Activated T-helper 17 cell treated with anti-CD3 and anti-CD28 coated beads, Interleukin-2, amount 50 U/mL, for 72 hours (primary cell): ENCODE measurements at places on chromosomes 13 and 19.

DNA sequence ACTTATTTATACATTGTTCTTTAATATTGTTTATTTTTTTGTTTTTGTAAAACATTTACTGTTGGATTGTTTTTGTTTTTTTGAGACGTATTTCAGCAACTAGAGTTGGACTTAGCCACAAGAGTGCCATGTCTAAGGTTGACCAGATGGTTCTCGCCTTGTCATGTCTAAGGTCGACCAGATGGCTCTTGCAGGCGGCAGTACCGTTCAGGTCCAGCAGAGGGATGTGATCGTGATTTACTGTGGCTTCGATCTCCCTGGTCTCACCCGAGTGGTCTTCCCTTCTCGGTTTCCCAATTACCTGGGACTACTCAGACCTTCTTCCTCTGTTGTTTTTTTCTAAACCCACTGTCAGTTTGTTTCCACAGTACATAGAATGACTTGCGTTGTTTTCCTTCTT, 1438.6 kb downstream of the UQCRFS1 start:
- H3K27me3 ChIP-seq, result no peaks in the 10 kb centered on the region
- no peak overlapping the region for H3K4me3 ChIP-seq
- no peak overlapping the region for H3K27ac ChIP-seq
- ATAC-seq, result no peak

DNA sequence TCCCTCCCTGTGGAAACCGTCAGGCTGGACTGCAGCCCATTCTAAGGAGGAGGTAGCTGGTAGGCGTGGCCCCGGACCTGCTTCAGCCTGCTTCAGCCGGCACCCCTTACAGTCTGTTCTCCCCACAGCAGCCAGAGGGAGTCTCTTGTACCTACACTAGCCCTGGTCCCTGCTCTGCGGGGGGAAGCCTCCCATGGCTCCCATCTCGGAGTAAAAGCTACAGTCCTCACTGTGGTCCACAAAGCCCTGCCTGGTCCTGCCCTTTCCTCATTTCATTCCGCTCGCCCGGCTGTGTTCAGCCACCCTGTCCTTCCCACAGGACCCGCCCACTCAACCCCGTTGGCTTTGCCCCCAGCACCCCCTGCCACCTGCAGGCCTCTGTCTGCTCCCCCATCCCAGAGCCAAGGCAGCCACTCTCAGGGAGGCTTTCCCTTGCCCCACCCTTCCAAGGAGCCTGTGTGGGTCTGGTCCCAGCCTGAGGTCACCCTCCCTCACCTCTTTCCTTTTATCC, 1.3 kb downstream of the PGLYRP1 start:
- H3K4me3 ChIP-seq, result no peak overlapping the region
- peaks cover 7% of the 10 kb centered on the region for H3K4me1 ChIP-seq
- H3K27ac ChIP-seq, result no peak overlapping the region
- ATAC-seq, result no peak
- H3K36me3 ChIP-seq, result no peaks in the 10 kb centered on the region

- no peak overlapping the region for H3K27ac ChIP-seq
- ATAC-seq, result no peak
- H3K4me3 ChIP-seq, result no peak overlapping the region
- no peaks in the 10 kb centered on the region for H3K27me3 ChIP-seq
Measured at GRCh38 chr13:44884076-44884729, 105.1 kb downstream of the NUFIP1 start.

DNA sequence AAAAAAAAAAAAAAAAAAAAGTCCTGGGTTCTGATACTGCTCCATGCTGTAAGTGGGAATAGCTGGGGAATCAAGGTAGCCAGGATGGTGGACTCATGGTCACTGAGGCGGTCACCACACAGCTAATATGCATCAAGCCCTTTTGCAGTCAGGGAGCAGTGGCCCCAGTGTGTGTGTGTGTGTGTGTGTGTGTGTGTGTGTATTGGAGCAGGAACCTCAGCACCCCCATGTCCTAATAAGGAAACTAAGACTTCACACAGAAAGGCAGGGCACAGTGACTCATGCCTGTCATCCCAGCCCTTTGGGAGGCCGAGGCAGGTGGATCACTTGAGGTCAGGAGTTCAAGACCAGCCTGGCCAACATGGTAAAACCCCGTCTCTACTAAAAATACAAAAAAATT, 12.0 kb downstream of the B3GNT3 start:
- no peak for ATAC-seq
- no peaks in the 10 kb centered on the region for H3K27me3 ChIP-seq
- no peaks in the 10 kb centered on the region for H3K36me3 ChIP-seq
- no peak overlapping the region for H3K27ac ChIP-seq

DNA sequence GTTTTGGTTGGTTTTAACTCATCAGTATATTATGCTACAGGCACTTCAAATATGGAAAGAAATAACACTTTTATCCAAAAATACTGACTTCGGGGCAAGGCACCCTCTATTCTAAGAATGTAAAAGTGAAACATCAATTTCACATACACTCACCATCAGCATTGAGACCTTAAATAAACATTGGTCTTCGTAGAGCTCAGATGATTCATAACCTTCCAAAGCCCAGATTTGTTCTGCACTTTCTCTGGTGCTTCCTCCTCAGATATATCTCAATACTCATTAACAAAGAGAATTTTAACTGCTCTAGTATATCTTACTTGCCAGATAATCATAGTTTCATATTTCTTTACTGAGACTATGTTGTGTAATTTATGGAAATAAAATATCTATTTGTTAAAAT, 794.3 kb downstream of the LIG4 start:
- H3K4me3 ChIP-seq, result no peak overlapping the region
- no peak for ATAC-seq
- H3K27ac ChIP-seq, result no peak overlapping the region
- H3K36me3 ChIP-seq, result no peaks in the 10 kb centered on the region
- no peaks in the 10 kb centered on the region for H3K27me3 ChIP-seq

- H3K27me3 ChIP-seq, result no peaks in the 10 kb centered on the region
- peaks cover 71% of the 10 kb centered on the region for H3K36me3 ChIP-seq
- no peak overlapping the region for H3K4me3 ChIP-seq
- no peaks in the 10 kb centered on the region for H3K4me1 ChIP-seq
- no peak for ATAC-seq
Measured at GRCh38 chr13:95787356-95788099, 110.6 kb downstream of the DNAJC3 start.

DNA sequence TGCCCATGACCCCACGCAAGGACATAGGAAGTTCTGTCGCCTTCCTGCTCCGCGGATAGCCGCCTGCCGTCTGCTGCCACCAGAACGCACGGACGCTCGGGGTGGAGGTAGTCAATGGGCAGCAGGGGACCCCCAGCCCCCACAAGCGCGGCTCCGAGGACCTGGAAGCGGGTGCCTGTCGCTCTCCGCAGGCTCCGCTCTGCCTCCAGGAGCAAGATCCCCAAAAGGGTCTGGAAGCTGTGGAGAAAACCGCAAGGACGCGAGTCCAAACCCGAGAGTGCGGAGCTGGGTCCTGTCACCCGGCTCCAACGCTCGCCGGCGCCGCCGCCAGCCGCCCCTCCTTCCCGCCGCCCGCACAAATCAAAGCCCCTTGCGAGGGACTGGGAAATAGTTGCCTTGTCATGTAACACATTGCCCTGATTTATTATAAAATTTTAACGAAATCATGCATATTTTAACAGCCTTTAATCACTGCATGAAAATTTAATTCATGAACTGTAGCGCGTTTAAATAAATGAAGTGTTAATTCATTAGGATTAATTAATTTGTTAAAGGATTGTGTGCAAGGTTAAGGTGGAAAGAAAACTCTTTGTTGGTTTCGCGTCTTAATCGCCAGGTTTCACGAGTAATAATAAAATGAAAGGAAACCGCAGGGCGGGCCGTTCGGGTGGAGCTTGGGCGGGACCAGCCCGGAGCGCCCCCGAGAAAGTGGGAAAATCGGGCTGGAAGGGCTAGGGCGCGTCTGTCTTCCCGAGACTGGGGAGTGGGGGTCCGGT, 5.5 kb upstream of the POU4F1 start:
- no peaks in the 10 kb centered on the region for H3K36me3 ChIP-seq
- peak overlapping the region; percentile 65 for H3K4me3 ChIP-seq
- H3K27ac ChIP-seq, result no peak overlapping the region
- peaks cover 9% of the 10 kb centered on the region for H3K4me1 ChIP-seq
- ATAC-seq, result no peak
- H3K27me3 ChIP-seq, result peaks cover 59% of the 10 kb centered on the region

- peaks cover 5% of the 10 kb centered on the region for H3K36me3 ChIP-seq
- ATAC-seq, result no peak
- peak overlapping the region; percentile 98 for H3K4me3 ChIP-seq
Measured at GRCh38 chr13:60165391-60166099, 1.8 kb upstream of the DIAPH3 start.

DNA sequence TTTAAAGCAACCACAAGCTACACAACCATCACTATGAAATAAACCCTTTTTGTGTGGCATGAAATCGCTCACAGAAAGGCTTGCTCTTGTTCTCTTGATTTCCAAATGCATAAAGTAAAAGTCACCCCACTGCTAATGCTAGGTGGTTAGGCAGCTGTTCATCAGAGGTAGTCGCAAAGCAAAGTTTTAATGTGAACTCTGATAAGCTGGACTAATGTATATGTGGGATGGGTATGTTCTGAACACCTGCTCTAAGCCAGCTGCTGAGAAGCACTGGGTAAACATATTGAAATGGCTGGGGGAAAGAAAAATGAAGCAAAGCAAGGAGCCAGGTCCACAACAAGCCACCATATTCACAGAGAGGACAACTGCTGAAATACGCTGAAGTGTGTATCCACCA, 142.3 kb downstream of the KLF12 start:
- ATAC-seq, result no peak
- H3K27me3 ChIP-seq, result no peaks in the 10 kb centered on the region
- peaks cover 19% of the 10 kb centered on the region for H3K4me1 ChIP-seq
- no peak overlapping the region for H3K4me3 ChIP-seq

DNA sequence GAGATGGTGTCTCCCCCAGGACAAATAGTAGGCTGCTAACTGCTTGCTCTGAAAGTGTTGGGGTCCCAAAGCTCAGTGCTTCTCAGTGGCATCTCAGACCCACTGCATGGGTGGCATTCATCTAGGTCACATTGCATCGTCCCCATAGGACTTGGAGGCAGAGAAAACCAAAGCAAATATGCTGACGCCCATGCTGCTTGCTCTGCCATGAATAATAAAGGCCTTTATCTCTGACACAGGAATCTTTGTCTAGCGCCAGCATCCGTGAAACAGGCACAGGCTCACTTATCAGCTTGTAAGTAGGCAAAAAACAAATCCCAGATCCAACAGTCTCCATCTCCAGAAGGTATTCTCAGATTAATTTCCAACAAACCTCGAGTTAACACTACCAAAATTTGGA, 18.9 kb upstream of the IPO5 start:
- H3K27me3 ChIP-seq, result peaks cover 33% of the 10 kb centered on the region
- H3K36me3 ChIP-seq, result no peaks in the 10 kb centered on the region
- H3K27ac ChIP-seq, result no peak overlapping the region
- no peaks in the 10 kb centered on the region for H3K4me1 ChIP-seq

- H3K27ac ChIP-seq, result no peak overlapping the region
- ATAC-seq, result no peak
- no peaks in the 10 kb centered on the region for H3K27me3 ChIP-seq
- peaks cover 16% of the 10 kb centered on the region for H3K4me1 ChIP-seq
- H3K36me3 ChIP-seq, result no peaks in the 10 kb centered on the region
Measured at GRCh38 chr13:30413842-30414241, 8.5 kb upstream of the UBE2L5 start.

DNA sequence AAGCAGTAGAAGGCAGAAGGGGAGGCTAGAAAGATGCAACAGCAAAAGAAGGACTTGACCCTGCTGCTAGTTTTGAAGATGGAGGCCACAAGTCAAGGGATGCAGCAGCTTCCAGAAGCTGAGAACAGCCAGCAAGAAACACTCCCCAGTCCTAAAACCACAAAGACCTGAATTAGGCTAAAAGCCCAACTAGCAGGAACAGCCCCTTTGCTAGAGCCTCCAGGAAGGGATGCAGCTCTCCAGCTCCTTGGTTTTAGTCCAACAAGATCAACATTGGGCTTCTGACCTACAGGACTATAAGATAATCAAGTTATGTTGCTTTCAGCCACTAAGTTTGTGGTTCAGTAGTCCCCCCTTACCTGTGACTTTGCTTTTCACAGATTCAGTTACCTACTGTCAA, 10.5 kb upstream of the LATS2 start:
- peaks cover 19% of the 10 kb centered on the region for H3K4me1 ChIP-seq
- no peak for ATAC-seq
- H3K27ac ChIP-seq, result no peak overlapping the region
- no peak overlapping the region for H3K4me3 ChIP-seq

DNA sequence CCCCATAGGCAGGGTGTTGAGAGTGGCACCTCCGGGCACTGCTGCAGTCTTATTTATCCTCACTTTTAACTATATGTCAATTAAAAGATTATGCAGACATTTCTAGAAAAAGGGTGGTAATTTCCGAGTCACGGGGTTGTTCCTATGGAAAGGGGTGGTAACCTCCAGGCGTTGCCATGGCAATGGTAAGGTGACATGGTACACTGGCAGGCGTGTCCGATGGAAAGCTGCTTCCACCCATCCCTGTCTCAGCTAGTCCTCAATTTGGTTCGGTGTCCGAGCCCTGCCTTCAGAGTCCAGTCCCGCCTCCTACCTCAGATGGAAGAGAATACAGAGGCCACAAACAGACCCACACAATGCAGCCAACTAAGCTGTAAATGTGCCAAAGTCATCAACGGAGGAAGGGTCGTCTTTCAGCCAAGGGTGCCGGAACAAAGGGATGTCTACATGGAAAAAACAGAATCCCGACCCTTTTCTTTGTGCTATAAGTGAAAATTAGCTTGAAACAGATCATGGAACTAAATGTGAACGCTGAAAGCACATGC, 72.6 kb upstream of the C13orf46 start:
- H3K36me3 ChIP-seq, result peaks cover 69% of the 10 kb centered on the region
- peak overlapping the region; percentile 33 for H3K27ac ChIP-seq
- H3K27me3 ChIP-seq, result no peaks in the 10 kb centered on the region
- peak overlapping the region; percentile 41 for H3K4me3 ChIP-seq
- peaks cover 38% of the 10 kb centered on the region for H3K4me1 ChIP-seq

DNA sequence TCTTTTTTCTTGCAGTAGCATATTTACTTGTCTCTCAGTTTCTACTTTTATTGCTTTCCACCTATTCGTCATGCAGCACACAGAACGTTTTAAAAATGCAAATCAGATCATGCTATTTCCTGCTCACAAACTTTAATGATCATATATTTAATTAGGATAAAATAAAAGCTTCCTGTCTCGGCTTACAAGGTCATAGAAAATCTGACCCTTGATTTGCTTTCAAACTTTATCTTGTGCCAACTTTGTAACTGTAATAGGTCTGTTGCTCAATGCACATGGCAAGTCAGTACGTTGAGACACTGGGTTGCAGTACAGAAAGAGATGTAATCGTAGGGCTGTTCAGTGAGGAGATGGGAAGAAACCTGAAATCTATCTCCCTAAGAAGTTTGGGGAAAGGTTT, 95.6 kb upstream of the CSNK1A1L start:
- no peak for ATAC-seq
- peaks cover 4% of the 10 kb centered on the region for H3K27me3 ChIP-seq
- no peaks in the 10 kb centered on the region for H3K36me3 ChIP-seq
- H3K4me1 ChIP-seq, result no peaks in the 10 kb centered on the region

GRCh38 chr19:5893907-5894703, 9.5 kb downstream of the NDUFA11 start:
- ATAC-seq, result no peak
- no peak overlapping the region for H3K4me3 ChIP-seq
- H3K36me3 ChIP-seq, result peaks cover 5% of the 10 kb centered on the region
- H3K27ac ChIP-seq, result no peak overlapping the region
- no peaks in the 10 kb centered on the region for H3K4me1 ChIP-seq
